ENCODE measurements at places on chromosomes 1 and 21.

- no peak for DNase-seq
- no peak overlapping the region for H3K27ac ChIP-seq
- no peaks in the 10 kb centered on the region for H3K4me1 ChIP-seq
- peaks cover 26% of the 10 kb centered on the region for H3K36me3 ChIP-seq
- no peaks in the 10 kb centered on the region for H3K27me3 ChIP-seq
- H3K4me3 ChIP-seq: no peak overlapping the region
Observed at GRCh38 chr1:19744335-19744743, 55.4 kb downstream of the TMCO4 start.

DNA sequence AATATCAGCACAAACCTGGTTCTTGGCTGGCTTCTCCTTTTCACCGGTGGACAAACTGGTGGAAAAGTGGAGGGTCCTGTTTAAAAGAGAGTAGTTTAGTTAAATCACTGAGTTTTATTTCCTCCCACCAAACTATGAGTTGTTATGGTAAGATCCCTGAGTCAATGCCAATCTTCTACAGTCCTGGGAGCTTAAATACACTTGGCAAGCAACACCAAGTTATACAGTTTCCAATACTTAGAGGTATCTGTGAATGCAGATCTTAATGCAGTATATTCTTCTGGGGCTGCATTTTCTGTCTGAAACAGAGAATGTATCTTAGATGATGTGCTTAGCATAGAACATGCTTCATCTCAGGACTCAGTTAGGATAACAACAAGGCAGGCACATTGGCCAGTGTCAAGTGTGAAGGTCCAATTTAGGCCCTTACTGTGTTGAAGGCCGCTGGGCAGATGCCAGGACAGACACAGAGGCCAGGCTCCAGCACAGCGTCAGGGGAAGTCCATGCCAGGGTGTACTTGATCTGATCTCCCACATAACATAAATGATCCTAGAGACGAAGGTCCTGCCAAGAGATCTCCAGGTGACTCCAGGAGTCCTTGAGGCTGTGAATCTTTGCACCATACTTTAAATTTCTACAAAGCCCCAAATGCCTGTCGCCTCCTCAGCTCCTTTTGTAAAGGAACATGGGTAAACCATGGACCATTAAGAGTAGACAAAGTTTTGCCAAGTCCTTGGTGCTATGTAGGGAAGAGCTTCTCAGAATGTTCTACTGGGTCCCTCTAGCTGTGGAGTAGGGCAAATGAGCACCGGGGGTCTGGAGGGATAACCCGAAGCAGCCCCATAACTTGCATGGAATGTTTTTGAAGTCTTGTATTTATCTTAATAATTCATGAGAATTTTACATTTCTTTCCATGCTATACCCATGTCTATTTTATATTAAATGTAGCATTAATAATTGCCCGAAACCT, 76.8 kb downstream of the KCNJ15 start:
- no peaks in the 10 kb centered on the region for H3K4me1 ChIP-seq
- DNase-seq: no peak
- H3K4me3 ChIP-seq: no peak overlapping the region
- no peaks in the 10 kb centered on the region for H3K36me3 ChIP-seq
- H3K27me3 ChIP-seq: no peaks in the 10 kb centered on the region

DNA sequence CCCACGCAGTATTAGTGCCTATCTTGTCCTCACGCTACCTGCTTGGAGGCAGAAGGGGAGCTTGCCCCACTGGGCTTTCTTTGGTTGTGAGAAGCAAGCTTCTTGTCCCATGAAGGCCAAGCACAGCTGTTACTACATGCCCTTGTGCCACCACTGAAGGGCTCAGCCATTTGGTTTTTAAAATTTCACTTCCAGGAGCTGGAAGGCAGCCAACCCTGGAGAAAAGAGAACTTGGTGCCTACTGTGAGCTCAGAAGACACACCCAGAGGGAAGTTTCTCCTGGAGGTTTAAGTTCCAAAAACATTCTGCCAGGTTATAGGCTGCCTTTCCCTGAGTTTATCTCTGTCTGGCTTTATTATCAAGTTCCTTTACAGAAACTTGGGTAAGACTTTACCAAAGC, 187.4 kb downstream of the SLC35F3 start:
- DNase-seq: no peak
- no peak overlapping the region for H3K27ac ChIP-seq
- no peaks in the 10 kb centered on the region for H3K36me3 ChIP-seq
- no peaks in the 10 kb centered on the region for H3K4me1 ChIP-seq
- H3K27me3 ChIP-seq: peaks cover 10% of the 10 kb centered on the region

DNA sequence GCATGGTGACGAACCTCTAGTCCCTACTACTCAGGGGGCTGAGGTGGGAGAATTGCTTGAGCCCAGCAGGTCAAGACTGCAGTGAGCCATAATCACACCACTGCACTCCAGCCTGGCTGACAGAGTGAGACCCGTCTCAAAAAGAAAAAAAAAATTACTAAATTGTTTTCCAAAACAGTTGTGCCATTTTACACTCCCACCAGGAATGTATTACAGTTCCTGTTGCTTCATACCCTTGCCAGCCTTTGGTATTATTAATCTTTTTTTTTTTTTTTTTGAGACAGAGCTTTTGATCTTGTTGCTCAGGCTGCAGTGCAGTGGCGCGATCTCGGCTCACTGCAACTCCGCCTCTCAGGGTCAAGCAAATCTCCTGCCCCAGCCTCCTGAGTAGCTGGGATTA, 55.9 kb downstream of the RPS6KA1 start:
- peaks cover 31% of the 10 kb centered on the region for H3K4me1 ChIP-seq
- no peaks in the 10 kb centered on the region for H3K27me3 ChIP-seq
- no peak overlapping the region for H3K27ac ChIP-seq
- no peaks in the 10 kb centered on the region for H3K36me3 ChIP-seq
- DNase-seq: no peak
- H3K4me3 ChIP-seq: no peak overlapping the region

DNA sequence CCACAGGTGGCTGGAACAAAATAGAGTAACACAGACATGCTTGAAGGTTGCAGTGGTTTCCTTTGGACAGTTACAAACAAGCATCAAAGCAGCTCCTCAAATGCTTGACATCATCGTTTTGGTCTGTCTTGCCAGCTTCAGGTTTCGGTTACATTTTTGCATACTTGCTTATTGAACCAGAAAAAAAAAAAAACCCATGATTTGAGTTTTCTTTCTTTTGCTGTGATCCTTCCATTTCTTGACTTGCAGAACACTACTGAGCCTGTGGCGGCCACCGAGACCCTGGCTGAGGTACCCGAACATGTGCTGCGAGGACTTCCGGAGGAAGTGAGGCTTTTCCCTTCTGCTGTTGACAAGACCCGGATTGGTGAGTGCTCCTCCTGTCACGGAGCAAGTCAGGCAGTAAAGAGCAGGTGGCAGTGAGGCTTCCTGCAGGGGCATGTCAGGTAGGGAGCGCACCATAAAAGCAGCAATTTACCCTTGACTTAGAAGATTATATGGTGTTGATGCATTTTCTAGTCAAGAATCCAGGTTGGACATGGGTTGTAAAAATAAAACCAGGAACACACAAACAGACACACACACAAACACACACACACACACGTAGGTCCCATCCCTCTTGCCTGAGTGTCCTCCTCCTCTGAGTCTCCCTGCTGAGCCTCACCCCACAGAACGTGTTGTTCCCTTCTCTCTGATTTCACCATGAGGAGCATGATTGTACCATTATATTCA, 30.9 kb downstream of the PRDM2 start:
- peak overlapping the region; percentile 99 for H3K27ac ChIP-seq
- peaks cover 15% of the 10 kb centered on the region for H3K36me3 ChIP-seq
- peak overlapping the region; percentile 84 for H3K4me3 ChIP-seq
- H3K27me3 ChIP-seq: no peaks in the 10 kb centered on the region

Measured in activated naive CD4-positive, alpha-beta T cell treated with anti-CD3 and anti-CD28 coated beads for 36 hours (primary cell).